MCF 10A (cell line): ENCODE measurements at places on chromosomes 12 and 14. TPM values are rescaled to one million over a fixed set of nuclear protein-coding genes. Genes with fewer than 3 reads are reported as not detected.

- peaks cover 56% of the 10 kb centered on the region for H3K4me1 ChIP-seq
- H3K27me3 ChIP-seq: no peaks in the 10 kb centered on the region
- DNase-seq: peak; percentile 30
- H3K36me3 ChIP-seq: peaks cover 46% of the 10 kb centered on the region
- H3K27ac ChIP-seq: peak overlapping the region; percentile 91
Observed at GRCh38 chr14:22978487-22978837, 3.9 kb downstream of the AJUBA start.

DNA sequence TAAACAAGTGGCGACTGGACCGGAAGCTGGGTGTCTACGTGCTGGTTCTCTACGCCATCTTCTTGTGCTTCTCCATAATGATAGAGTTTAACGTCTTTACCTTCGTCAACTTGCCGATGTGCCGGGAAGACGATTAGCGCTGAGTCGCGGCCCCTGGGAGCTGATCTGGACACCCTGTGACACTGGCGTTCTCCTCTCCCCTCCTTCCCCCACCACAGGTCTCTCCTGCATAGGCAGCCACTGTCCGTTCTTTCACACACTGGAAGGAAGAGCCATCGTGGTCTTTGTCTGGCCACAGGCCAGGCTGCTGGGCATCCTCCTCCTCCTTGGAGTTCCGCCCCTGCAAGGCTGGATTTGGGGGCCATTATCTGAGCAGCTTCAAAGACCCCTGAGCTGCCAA is 20.1 kb upstream of the RIN3 start:
- H3K4me3 ChIP-seq: no peak overlapping the region
- no peak overlapping the region for H3K27ac ChIP-seq
- DNase-seq: no peak
- no peaks in the 10 kb centered on the region for H3K36me3 ChIP-seq
- no peaks in the 10 kb centered on the region for H3K27me3 ChIP-seq

GRCh38 chr14:99137001-99137700 is 134.8 kb downstream of the BCL11B start:
- H3K27me3 ChIP-seq: peaks cover 15% of the 10 kb centered on the region
- H3K27ac ChIP-seq: no peak overlapping the region
- no peaks in the 10 kb centered on the region for H3K36me3 ChIP-seq

- DNase-seq: no peak
- no peaks in the 10 kb centered on the region for H3K27me3 ChIP-seq
- no peaks in the 10 kb centered on the region for H3K36me3 ChIP-seq
- H3K27ac ChIP-seq: no peak overlapping the region
- H3K4me3 ChIP-seq: no peak overlapping the region
- H3K4me1 ChIP-seq: peaks cover 6% of the 10 kb centered on the region
Observed at GRCh38 chr12:78260976-78261375, 430.3 kb downstream of the NAV3 start.

DNA sequence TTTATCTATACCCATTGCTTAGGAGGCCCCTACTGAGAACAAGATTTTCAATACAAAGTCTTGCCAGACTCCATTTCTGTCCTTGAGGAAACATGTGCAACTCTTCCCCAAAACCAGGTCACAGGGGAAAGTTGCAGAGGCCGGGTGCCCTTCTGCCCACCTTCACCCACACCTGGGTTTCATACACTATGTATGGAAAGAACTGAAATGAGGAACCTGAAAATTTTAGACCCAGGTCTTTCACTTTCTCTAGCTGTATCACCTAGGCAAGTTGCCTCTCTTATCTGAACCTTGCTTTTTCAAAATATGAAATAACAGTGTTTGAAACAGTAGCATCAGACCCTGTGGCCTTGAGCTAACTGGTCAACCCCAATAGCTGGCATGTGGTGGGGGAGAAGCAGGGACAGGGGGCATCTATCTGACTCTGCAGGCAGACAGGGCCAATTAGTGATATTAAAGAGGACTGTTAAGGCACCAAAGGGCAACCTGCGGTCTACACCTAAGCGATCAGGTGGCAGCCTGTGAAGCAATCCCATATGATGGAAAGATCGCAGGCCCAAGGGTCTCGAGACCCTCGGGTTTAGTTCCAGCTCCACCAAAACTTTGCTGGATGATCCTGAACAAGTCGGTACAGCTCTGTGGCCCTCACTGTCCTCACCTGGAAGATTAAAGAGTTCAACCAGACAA is 346.5 kb downstream of the BCL11B start:
- no peaks in the 10 kb centered on the region for H3K36me3 ChIP-seq
- peaks cover 6% of the 10 kb centered on the region for H3K4me1 ChIP-seq
- H3K27ac ChIP-seq: no peak overlapping the region
- DNase-seq: no peak

- H3K4me3 ChIP-seq: no peak overlapping the region
- H3K36me3 ChIP-seq: peaks cover 46% of the 10 kb centered on the region
- H3K27ac ChIP-seq: no peak overlapping the region
- peaks cover 27% of the 10 kb centered on the region for H3K4me1 ChIP-seq
Observed at GRCh38 chr14:49640540-49641417, 5.7 kb upstream of the DNAAF2 start.

DNA sequence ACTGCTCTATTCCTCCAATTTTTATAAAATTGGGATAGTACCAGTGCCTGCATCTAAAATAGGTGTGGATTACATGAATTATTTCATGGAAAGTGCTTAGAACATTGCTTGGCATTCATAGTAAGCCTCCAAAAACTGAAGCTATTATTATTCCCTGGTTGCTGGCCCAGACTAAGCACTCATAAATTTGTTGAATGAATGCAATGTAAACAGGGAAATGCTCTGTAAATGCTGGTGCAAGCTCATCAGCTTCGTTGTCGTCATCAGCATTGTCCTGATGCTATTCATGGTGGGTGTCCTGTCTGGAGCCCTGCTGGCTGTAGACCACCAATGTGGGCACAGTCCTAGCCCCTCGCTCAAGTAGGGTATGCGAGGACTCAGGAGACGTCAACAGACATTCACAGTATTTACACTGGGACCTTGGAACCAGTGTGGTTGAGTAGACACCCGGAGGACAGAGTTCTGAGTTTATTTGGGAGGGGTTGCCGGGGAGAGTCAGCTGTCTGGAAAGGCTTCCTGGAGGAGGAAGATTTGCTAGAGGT is 16.5 kb downstream of the BDKRB2 start:
- H3K27ac ChIP-seq: no peak overlapping the region
- no peaks in the 10 kb centered on the region for H3K36me3 ChIP-seq
- no peak overlapping the region for H3K4me3 ChIP-seq
- H3K27me3 ChIP-seq: no peaks in the 10 kb centered on the region
- H3K4me1 ChIP-seq: peaks cover 30% of the 10 kb centered on the region

Gene CMA1
- total RNA-seq: not detected in 2 replicates

Gene GNPNAT1
- 39.2 and 58.8 TPM in 2 replicates for total RNA-seq

Gene LPAR5
- 2.5 and 2.7 TPM in 2 replicates for total RNA-seq
